CD4-positive, alpha-beta T cell treated with Interleukin-12 subunit alpha and Interleukin-12 subunit beta, for 1 hour (primary cell): ENCODE measurements at places on chromosomes 16 and 17.

GRCh38 chr17:31494259-31495021 is 103.0 kb downstream of the RAB11FIP4 start:
- peak; percentile 77 for DNase-seq

GRCh38 chr16:89216315-89217137 is 977 bp upstream of the ZNF778 start:
- DNase-seq: peak; percentile 84

GRCh38 chr16:820748-821147 is 20.2 kb upstream of the GNG13 start:
- no peak for DNase-seq

GRCh38 chr17:72033334-72033733 is 87.5 kb upstream of the SOX9 start:
- DNase-seq: no peak

- no peak for DNase-seq
Observed at GRCh38 chr16:50593410-50594150, 45.4 kb downstream of the NKD1 start.

- DNase-seq: peak; percentile 75
Observed at GRCh38 chr16:56609463-56609921, 1.1 kb downstream of the MT2A start.

DNA sequence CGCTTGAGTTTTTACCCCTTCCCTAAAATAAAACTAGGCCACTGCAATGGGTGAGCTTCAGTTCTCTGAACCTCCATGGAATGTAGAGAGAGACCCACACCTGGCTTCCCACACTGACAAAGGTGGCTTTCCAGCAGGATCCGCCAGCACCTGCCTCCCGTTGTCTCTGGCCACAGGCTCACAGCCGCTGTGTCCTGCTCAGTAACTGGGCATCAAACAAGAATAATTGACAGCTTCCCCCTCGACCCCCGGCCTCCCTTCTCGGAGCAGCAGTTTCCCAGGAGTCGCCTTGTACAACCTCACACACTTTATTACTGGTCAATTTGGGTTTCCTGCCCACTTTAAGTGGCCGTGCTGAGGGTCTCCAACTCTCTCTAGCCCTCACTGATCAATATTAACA is 586.1 kb upstream of the PSMD7 start:
- DNase-seq: no peak

GRCh38 chr16:84995663-84996062 is 15.7 kb downstream of the ZDHHC7 start:
- peak; percentile 44 for DNase-seq

GRCh38 chr16:82808036-82808435 is 181.3 kb downstream of the CDH13 start:
- DNase-seq: no peak
